ENCODE measurements at places on chromosomes 2 and 18.

DNA sequence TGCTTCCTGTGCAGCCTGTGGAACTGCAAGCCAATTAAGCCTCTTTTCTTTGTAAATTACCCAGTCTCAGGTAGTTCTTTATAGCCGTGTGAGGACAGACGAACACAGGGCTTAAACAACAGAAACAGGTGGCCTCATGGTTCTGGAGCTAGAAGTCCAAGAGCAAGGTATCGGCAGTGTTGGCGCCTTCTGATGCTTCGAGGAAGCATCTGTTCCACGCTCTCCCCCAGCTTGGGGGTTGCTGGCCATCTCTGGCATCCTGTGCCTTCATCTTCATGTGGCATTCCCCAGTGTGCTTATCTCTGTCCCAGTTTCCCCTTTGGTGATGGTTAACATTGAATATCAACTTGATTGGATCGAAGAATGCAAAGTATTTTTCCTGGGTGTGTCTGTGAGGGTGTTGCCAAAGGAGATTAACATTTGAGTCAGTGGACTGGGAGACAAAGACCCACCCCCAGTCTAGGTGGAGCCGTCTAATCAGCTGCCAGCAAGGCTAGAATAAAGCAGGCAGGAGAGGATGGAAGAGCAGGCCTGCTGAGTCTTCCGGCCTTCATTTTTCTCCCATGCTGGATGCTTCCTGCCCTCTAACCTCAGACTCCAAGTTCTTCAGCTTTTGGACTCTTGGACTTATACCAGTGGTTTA lies 287.6 kb downstream of the PHLPP1 start:
- no peak overlapping the region for H3K4me3 ChIP-seq
- no peak for DNase-seq
- H3K27me3 ChIP-seq = no peaks in the 10 kb centered on the region
- H3K36me3 ChIP-seq = no peaks in the 10 kb centered on the region
- no peaks in the 10 kb centered on the region for H3K4me1 ChIP-seq

DNA sequence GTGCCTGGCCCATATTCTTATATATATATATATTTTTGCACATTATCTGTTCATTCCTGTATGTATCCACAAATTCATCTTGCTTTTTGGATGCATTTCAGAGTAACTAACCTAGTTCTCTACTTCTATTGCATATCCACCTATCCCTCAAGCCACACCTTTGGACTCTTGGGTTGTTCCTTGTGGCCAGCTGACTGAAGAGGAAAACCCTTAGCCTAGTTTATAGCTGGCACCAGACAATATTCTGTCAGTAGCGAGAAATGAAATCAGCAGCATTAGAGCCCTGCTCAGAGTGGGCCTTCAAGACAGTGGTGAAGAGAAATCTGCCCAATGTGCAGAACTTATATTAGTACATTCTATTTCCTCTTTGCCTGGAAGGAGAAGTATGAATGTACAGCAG lies 19.6 kb upstream of the ALMS1 start:
- H3K27ac ChIP-seq = no peak overlapping the region
- DNase-seq = no peak
- no peaks in the 10 kb centered on the region for H3K4me1 ChIP-seq

DNA sequence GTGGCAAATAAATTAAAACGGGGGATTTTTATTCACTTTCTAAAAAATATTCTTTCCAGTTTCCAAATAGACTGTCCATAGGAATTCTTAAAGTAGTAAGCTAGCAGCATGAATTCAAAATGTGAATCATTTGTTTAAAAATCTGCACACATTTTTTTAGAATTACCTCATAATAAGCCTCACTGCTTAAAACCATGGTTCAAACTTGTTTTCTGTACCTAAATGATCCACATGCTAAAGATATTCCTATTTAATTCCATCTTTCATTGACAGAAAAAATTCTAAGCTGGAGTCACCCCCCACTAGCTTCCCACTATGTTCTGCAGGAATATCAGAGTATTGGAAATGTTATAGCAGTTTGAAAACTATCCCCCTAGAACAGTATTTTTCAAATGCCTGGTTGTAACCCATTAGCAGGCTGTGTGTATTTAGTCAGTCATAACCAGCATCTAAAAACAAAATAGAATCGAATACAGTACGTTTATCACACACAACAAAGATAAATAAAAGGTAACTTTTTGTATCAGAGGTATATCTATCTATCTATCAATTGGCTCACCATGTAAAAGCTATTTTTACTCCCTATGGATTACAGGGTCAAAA lies 11.2 kb upstream of the IKZF2 start:
- no peaks in the 10 kb centered on the region for H3K36me3 ChIP-seq
- no peaks in the 10 kb centered on the region for H3K27me3 ChIP-seq
- no peak overlapping the region for H3K27ac ChIP-seq
- no peak overlapping the region for H3K4me3 ChIP-seq
- no peaks in the 10 kb centered on the region for H3K4me1 ChIP-seq
- DNase-seq = no peak

GRCh38 chr2:20145497-20146193 lies 79.3 kb downstream of the SDC1 start:
- no peak overlapping the region for H3K27ac ChIP-seq
- H3K4me1 ChIP-seq = peaks cover 18% of the 10 kb centered on the region
- H3K27me3 ChIP-seq = no peaks in the 10 kb centered on the region

GRCh38 chr2:143698888-143699570 lies 569.8 kb downstream of the ARHGAP15 start:
- no peak overlapping the region for H3K27ac ChIP-seq
- peaks cover 9% of the 10 kb centered on the region for H3K4me1 ChIP-seq
- H3K36me3 ChIP-seq = no peaks in the 10 kb centered on the region
- H3K27me3 ChIP-seq = no peaks in the 10 kb centered on the region

All from cardiac muscle cell (in vitro differentiated cells and primary cell).